Lower leg skin (tissue), 4 donors: ENCODE measurements at places on chromosomes 4 and X. TPM values are rescaled to one million over a fixed set of nuclear protein-coding genes. Genes with fewer than 3 reads are reported as not detected.

SSX7 gene
- not detected for total RNA-seq

SORCS2 gene
- 1.5 TPM for total RNA-seq

SSX2 gene
- total RNA-seq: not detected

PAGE2B gene
- total RNA-seq: not detected

GRCh38 chr4:144902614-144903013, 195.4 kb downstream of the ANAPC10 start:
- DNase-seq: no peak

GRCh38 chrX:53683556-53684414, 2.7 kb downstream of the HUWE1 start:
- DNase-seq: peak; percentile 97

DNA sequence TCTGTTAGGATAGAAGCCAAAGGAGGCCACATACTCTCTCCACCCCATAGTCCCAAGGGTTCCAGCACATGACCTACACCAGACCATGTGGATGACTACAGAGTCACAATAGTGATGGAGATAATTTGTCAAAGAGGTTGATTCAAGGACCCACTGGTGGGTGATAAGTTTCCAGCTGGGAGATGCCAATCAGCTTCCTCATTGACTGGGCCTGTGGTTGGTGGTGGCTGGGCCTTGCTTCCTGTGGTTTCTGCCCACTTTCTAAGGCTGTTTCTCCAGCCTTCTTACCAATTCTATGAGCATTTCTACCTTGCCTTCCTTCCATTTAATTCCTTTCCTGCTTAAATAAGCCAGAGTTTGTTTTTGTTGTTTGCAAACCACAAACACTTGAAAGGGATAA, 95.5 kb upstream of the CPEB2 start:
- DNase-seq: no peak

GRCh38 chrX:132199941-132200340, 19.3 kb downstream of the RAP2C start:
- DNase-seq: no peak

DNA sequence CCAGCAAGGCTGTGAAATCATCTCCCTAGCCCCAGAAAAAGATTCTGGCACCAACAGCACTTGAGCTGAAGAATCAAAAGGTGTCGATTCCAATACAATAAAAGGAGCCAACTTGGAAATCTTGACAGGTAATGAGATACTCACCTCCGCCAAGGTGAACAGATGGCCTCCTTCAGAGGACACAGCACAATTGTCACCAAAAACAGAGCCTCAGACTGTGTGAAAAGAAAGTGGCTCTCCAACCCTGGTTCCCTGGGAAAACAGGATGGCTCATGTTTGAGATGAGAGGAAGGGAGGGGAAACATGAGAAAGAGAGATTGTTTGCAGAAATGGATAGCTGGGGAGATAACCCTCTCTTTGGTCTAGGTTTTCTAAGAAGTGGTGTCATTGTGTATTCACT, 168.9 kb downstream of the HS3ST1 start:
- no peak for DNase-seq

DNA sequence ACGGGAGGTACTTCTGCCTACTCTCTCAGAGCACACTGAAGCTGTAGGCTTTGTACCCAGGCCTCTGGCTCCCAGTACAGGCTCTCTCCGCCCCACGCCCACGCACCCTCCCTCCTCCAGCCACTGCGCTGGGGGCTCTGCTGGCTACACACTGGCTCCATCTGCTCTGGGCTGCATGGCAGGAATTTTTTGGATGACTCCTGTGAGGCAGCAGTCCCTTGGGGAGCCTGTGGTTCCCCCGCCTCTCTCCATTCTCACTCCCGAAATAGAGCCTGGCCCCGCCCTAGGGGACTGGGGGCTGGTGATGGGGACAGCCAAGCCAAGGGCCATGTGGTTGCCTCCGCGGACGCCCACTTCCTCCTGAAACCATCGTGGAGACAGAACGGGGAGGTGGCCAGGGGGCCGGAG, 58.1 kb upstream of the ADRA2C start:
- no peak for DNase-seq

GRCh38 chrX:110614596-110614995, 181.0 kb downstream of the CHRDL1 start:
- no peak for DNase-seq
